ENCODE measurements at places on chromosomes 16 and 17.

DNA sequence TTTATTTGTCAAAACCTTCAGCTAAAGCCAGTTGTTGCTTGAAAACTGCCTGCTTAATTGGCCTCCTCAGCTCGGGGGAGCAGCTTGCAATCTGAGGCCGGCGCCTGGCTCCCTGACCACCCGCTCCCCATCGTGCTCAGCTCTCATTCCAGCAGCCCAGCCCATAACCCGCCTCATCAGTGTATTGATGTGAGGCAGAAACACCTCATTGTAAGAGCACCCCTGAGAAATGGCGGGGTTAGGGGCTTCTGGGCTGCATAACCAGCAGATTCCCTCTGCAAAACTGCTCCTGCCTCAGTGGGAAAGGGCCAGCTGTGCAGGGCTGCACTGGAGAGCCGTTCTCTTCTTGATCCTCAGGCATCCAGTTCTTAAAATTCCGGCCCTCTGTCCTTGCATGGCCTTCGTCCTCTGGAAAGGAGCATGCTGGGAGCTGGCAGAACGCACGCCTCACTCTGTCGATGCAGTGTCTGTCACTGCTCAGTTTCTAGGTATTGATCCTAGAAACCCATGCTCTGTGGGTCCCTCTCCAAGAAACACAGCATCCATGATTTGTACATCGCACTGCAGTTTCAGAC is 113.8 kb upstream of the CHMP6 start:
- DNase-seq: no peak

DNA sequence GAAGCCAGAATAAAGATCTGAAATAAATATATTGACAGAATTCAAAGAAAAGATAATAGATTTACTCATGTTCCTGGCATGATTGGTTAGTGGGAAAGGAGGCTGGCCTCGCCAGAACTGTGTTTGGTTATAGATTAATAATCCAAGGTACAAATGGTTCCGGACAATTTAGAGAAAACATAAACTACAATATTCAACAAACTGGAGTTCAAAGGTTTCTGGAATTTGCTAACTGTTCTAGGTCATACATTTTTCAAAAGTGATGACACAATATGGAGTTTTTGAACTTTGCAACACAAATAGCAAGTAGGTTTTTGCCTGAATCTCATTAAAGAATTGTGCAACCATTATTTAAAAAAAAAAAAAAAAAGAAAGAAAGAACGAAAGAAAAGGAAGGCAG is 251.7 kb upstream of the SALL1 start:
- DNase-seq: no peak

- no peak for DNase-seq
Measured at GRCh38 chr17:82003411-82004381, 19.0 kb downstream of the CENPX start.

GRCh38 chr16:76947749-76948148 is 243.2 kb upstream of the MON1B start:
- no peak for DNase-seq

DNA sequence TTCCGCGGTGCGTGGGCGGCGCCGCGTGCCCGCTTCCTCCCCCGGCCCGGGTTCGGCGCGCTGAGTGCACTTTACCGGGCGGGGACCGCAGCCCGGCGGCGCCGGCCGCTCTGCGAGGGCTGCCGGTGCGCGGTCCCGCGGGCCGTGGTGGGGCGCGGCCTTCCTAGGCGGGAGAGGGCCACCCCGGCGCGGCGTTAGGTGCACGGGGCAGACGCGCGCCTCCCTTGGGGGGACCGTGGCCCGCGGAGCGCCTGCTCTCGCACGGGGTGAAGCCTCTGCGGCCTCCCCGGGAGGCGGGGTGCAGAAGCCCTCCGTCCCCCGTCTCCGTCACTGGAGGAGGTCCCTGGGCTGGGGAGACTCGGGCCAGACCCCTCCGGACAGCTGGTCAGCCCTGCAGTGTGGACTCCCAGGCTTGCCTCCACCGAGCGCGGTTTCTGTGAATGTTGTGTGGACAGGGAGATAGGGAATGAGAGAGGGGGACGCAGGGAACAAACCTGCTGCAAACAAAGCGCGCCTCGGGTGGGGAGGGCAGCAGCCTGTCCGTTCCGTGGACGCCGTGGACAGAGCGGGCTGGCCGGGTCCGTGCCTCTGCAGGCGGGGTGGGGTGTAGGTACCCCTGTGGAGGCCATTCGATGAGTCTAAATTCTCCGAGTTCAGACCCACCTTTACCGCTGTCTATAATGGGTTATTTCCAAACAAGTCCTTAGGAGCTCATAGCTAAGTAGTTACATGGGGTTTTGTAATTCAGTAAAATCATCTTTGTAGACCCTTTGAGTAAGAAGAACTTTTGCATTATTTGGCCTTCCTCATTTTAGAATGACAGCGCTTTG is 721 bp downstream of the TBCD start:
- DNase-seq: peak; percentile 20

DNA sequence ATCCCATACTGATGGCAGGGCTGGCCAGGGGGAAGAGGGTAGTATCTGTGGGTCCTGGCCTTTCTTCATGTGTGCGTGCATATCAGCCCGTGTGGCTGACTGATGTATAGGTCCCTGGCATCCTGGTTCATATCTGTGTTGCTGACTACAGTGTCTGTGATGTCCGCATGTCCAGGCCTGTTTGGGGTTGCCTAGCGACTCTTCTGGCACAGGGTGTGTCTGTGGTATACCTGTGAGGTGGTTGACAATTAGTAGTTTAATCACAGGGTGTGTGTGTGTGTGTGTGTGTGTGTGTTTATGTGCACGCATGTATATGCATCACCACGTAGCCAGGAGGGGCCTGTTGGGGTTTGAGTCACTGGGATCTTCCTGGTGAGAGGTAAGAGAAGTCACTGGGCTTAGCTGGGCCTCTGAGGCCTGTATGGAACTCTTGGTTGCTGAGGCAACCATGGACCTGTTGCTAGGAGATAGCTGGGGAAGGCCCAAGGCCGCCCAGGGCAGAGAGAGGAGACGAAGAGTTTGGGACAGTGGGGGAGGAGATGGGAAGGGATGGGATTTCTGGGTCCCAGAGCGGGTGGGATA is 603 bp upstream of the TMEM95 start:
- peak; percentile 28 for DNase-seq

- no peak for DNase-seq
Measured at GRCh38 chr17:21539146-21539545, 153.2 kb upstream of the KCNJ18 start.

DNA sequence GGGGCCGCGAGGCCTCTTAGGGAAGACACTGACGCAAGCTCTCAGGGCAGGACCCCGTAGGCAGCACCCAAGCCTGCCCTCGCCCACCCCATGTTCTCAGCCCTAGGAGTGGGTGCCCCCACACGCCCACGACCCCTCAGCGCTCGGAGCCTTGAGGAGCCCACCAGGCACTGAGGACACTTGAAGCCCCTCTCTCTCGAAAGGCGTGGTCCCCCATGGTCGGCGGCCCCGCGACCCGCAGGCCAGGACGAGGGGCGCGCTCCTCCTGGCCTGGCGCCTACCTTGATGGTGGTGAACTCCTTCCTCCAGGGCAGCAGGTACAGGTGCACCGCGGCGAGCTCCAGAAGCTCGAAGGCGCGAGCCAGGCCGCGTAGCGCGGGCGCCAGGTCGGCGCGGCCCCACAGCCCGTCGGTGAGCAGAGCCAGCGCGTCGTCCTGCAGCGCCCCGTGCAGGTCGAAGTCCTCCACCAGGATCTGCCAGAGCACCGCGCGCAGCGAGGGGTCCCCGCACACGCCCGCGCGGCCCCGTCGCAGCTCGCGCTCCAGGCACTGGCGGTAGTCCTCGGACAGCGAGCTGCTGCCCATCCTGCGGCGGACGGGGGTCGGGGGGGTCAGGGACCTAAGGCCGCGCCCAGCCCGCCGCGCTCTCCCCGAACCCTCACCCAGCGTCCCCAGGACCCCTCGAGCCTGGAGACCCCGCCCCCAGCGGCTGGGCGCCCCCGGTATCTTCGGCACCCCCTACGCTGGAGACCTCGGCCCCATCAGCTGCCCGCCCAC is 668 bp downstream of the SPATA2L start:
- peak; percentile 51 for DNase-seq

DNA sequence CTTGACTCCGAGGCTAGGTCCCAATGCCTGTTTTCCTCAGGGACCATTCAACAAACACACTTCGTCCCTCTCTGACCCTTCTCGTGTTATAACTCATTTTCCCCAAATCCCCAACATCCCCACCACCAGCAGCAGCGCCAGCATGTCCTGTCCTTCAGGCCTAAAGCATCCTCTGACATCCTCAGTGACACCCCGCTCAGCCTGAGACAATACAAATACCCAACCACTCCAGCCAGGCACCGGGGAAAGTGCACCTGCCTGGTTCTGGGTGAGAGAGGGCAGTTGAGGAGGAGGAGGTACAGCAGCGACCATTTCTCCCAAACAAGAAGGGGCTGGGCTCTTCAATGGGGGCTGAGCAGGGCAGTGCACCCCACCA is 4.7 kb downstream of the MNT start:
- no peak for DNase-seq

DNA sequence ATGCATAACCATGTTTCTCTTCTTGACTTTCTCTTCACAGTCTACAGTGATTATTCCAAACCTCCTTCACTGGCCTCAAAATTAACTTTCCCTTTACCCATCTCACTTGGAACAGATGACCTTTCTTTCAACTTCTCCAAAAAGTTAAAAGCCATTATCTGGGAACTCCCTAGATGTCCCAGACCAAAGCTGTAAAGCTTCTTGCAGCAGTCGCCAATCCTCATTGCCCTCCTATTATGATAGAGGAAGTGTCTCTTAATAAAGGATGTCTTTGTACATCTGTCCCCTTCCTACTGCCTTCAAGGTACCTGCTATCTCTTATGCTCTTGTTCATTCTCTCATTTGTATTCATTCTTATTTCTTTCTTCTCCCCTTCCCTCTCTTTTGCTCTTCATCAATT is 127.5 kb downstream of the MRTFB start:
- no peak for DNase-seq

DNA sequence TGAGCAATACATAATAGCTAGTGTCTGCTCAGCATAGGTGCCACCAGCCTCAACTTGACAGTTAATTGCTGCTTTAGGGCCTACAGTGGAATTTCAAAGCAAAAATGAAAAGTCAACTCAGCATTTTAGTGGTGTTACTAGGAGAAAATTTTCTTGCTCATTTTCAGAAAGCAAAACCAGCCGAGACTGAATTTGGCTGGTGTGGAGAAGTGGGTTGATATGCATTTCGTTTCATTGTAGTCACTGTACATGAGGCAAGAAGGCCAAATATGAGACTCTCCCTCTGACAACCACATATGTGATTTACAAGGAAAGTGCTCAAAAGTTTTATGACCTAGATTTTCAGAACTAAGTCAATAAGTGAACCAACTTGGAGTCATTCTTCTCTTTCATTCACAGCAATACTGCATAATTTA is 54.0 kb downstream of the DUSP14 start:
- no peak for DNase-seq

GRCh38 chr16:4239020-4239419 is 2.9 kb downstream of the SRL start:
- peak; percentile 28 for DNase-seq

GRCh38 chr17:45336390-45337182 is 19.8 kb upstream of the MAP3K14 start:
- DNase-seq: no peak

- no peak for DNase-seq
Measured at GRCh38 chr17:68694791-68695485, 93.8 kb upstream of the FAM20A start.

- peak; percentile 20 for DNase-seq
Measured at GRCh38 chr16:74944466-74944865, 40.5 kb downstream of the WDR59 start.

GRCh38 chr16:84677017-84677803 is 22.6 kb upstream of the USP10 start:
- DNase-seq: no peak

DNA sequence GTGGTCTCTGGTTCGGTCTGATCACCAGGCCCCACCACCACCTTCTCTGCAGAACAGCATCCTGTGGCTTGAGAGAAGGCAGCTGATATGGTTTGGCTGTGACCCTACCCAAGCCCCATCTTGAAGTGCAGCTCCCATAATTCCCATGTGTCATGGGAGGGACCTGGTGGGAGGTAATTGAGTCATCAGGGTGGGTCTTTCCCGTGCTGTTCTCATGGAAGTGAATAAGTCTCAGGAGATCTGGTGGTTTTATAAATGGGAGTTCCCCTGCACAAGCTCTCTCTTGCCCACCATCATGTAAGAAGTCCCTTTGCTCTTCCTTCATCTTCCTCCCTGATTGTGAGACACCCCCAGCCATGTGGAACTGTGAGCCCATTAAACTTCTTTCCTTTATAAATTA is 352.3 kb upstream of the CDH5 start:
- DNase-seq: no peak

DNA sequence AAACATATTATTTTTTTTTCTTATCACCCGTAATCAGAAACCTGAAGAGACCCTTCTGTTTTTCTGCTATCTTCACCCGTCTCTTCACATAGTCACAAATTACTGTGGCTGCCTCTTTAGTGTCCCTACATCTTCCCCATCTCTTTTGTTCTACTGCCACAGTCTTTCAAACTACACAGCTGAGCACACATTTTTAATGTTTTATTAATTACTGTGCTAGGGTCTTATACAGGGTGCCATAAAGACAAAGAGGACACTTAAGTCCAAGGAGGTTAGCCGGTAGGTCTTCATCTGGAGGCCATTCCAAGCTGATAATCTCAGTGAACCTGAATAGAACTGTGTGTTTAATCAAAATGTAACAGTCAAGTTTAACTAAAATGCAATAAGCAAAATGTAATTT is 20.7 kb downstream of the CNTNAP4 start:
- no peak for DNase-seq

GRCh38 chr16:50695017-50696000 is 1.9 kb downstream of the NOD2 start:
- no peak for DNase-seq

DNA sequence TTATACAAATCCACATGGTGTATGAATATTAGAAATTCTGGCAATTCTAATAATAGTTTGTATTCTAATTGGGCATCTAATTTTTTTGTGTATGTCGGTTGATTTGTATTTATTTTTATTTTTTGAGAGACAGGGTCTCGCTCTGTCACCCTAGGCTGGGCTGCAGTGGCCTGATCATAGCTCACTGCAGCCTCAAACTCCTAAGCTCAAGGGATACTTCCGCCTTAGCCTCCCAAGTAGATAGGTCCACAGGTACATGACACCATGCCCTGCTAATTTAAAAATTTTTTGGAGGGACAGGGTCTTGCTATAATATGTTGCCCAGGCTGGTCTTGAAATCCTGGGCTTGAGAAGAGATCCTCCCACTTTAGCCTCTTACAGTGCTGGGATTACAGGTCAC is 104.6 kb downstream of the TRIM37 start:
- DNase-seq: no peak

DNA sequence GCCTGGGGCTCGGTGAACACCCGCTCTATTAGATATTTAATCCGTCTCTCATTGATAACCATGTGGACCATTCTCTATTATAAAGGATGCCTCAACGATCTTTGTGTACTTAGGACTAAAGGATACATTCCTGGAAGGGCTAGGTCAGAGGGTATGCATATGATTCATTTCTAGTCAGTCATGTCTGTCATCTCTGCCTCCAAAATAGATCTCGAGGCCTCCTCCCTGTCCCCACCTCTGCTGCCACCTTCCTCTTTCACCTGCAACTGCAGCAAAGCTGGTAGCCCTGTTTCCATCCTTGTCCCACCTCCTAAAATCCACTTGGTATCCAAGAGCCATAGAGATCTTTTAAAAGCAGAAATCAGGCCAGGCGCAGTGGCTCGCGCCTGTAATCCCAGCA is 121.5 kb downstream of the KATNIP start:
- no peak for DNase-seq

Data from hematopoietic multipotent progenitor cell treated with erythropoietin and hydrocortisone succinate and interleukin-3 and kit ligand, for 8 days (in vitro differentiated cells).